Hindlimb muscle (tissue), 1 donor: ENCODE measurements at places on chromosomes 3 and 15.

GRCh38 chr3:22288756-22289155, 537.7 kb upstream of the ZNF385D start:
- DNase-seq: no peak

GRCh38 chr3:144128108-144128892, 156.7 kb downstream of the DIPK2A start:
- no peak for DNase-seq

- DNase-seq: no peak
These were observed 24.2 kb downstream of the PSMD6 start for GRCh38 chr3:63998852-63999754.

DNA sequence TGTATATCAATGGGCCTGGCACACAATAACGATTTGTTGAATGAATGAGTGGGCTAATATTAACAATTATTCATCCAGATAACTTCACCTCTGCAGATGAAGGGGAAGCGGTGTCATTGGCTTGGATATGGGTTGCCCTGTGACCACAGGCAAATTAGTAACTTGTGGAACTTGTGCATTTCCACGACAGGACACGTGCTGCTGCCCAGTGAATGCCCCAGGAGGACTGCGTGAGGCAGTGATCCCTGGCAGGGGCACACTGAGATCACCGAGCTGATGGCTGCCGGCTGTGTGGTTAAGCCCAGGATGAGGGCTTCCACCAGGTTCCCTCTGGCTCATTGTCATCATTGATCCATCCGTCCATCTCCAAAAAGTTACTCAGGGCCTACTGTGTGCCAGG, 84.1 kb upstream of the HACD2 start:
- no peak for DNase-seq

DNA sequence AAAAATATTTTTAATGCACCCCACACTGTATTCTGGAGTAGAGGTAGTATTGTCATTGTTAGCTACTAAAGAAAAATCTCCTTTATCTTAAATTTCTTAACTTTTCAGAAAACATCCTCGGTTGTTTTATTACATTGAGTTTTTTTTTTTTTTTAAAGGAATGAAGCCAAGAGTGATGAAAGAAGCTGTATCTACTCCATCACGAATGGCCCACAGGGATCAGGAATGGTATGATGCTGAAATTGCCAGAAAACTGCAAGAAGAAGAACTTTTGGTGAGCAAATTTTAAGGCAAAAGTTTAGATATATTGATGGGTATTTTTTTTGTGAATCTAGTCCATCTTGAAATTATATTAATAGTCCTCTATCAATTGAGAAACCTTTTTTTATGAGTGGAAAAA, 49.7 kb upstream of the UTS2B start:
- DNase-seq: no peak

DNA sequence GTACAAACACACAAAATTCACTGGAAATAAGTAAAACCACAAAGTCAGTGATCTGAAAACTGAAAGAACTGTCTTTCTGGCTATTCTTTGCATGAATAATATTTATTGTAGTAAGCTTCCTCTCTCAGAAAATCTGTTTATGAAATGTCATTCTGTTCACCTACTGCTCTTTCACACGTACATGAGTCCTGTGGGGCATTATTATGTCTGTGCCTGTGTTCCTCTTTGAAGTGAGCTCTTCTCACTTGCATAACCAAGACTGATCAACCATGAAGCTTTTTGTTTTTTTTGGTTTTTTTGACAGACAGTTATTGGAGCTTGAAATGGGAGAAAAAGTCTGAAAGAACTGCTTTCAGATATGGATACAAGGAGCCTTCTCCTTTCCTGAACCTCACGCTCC, 195.8 kb downstream of the PLCH1 start:
- DNase-seq: no peak
